ENCODE measurements at places on chromosomes 2 and 18. TPM values are rescaled to one million over a fixed set of nuclear protein-coding genes. Genes with fewer than 3 reads are reported as not detected.
A peak's percentile ranks its signal among the peaks of the same experiment; 100 is the strongest.

DNA sequence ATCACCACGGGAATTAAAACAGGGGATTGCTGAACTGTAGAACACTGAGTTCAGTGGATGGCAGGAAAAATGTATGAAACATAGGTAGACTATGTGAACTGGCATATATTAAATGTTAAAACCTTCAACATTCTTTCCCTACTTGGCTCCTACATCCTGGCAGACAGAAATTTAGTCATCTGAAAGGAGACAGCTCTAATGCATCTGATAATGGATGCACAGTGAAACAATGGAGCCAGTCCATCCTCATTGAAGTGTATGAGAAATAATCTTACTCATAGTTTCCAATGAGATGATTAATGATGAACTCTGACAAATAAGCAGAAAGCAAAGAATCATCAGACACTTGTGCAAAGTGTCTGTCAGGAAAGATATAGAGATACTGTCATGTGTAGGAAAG, 1629.7 kb upstream of the TMEFF2 start:
- DNase-seq, result no peak
- H3K27me3 ChIP-seq, result no peaks in the 10 kb centered on the region
- no peaks in the 10 kb centered on the region for H3K36me3 ChIP-seq
- no peak overlapping the region for H3K4me3 ChIP-seq
- H3K27ac ChIP-seq, result no peak overlapping the region
- no peaks in the 10 kb centered on the region for H3K4me1 ChIP-seq

GRCh38 chr2:205556841-205557539, 125.3 kb upstream of the NRP2 start:
- no peaks in the 10 kb centered on the region for H3K27me3 ChIP-seq
- H3K4me1 ChIP-seq, result no peaks in the 10 kb centered on the region
- H3K4me3 ChIP-seq, result no peak overlapping the region
- DNase-seq, result no peak
- H3K36me3 ChIP-seq, result no peaks in the 10 kb centered on the region
- H3K27ac ChIP-seq, result no peak overlapping the region

DNA sequence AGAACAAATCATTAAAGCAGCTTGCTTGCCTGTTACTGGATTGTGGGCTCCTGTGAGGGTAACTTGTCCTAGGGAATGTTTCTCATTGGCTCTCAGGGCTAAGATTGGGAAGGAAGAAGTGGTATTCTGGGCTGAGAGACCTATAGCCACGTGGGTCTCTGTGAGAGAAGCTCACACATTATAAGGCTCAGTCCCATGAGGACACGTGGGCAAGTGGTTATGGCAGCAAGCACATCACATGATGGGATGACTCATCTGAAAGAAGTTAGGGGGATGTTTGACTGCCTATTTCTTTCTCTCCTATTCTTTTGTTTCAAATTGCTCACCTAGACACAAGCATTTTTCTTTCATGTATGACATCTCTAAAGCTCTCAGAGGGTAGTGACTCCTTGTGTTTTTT, 418.0 kb upstream of the ST6GAL2 start:
- DNase-seq, result no peak
- no peaks in the 10 kb centered on the region for H3K4me1 ChIP-seq
- H3K27ac ChIP-seq, result no peak overlapping the region
- no peak overlapping the region for H3K4me3 ChIP-seq
- H3K36me3 ChIP-seq, result no peaks in the 10 kb centered on the region

DNA sequence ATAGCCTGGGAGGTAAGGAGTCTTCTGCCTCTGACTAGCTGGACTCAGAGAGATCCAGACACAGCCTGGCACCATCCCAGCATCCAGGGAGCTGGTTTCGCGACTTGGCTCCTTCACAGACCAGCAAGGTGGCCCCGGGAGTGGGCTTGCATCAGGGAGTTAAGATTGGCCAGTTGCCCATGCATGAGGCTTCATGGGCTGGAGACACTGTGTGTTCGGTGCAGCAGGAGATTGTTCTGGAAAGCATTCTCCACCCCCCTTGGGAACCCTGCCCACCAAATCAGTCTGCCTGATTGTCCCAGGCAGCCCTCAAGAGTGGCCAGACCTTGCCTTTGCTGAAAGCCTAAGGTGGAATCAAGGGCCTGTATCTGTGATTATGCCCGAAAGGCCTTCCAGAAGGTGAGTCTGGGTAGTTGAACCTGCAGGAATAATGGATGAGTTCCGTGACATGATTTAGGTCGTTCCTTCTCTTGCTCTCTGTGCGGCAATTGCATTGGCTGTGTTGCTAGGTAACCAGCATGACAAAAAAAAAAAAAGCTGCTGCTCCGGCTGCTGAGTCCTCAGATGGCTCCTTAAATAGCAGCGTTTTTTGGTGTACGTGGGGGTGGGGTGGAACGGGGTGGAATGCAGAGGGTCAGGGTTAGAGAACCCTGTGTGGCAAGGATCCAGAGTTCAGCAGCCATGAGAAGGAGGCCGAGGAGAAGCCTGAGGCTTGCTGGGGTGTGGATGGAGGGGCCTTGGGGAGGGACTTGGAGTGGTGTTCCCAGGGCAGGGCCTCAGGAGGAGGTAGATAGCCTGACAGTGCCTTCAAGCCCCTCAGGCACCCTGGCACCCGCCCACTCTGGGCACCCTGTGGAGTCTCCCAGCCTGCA, 93.0 kb upstream of the MCFD2 start:
- no peaks in the 10 kb centered on the region for H3K27me3 ChIP-seq
- H3K4me1 ChIP-seq, result peaks cover 97% of the 10 kb centered on the region
- H3K36me3 ChIP-seq, result no peaks in the 10 kb centered on the region
- peak overlapping the region; percentile 91 for H3K27ac ChIP-seq
- peak; percentile 90 for DNase-seq
- no peak overlapping the region for H3K4me3 ChIP-seq

DNA sequence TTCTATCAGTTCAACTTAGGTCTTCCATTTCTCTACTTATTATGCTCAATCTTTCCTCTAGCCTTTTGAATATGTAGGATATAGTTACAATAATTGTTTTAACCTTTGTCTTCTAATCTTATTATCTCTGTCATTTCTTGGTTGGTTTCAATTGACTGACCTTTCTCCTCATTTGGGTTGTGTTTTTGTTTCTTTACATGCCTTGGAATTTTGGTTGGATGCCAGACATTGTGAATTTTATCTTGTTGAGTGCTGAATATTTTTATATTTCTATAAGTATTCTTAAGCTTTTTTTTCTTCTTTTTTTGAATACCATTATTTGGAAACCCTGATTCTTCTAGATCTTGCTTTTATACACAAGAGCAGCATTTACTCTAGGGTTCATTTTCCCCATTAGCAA, 30.7 kb upstream of the TMEM247 start:
- no peaks in the 10 kb centered on the region for H3K36me3 ChIP-seq
- no peak overlapping the region for H3K4me3 ChIP-seq
- H3K27me3 ChIP-seq, result no peaks in the 10 kb centered on the region
- H3K27ac ChIP-seq, result no peak overlapping the region
- DNase-seq, result no peak

DNA sequence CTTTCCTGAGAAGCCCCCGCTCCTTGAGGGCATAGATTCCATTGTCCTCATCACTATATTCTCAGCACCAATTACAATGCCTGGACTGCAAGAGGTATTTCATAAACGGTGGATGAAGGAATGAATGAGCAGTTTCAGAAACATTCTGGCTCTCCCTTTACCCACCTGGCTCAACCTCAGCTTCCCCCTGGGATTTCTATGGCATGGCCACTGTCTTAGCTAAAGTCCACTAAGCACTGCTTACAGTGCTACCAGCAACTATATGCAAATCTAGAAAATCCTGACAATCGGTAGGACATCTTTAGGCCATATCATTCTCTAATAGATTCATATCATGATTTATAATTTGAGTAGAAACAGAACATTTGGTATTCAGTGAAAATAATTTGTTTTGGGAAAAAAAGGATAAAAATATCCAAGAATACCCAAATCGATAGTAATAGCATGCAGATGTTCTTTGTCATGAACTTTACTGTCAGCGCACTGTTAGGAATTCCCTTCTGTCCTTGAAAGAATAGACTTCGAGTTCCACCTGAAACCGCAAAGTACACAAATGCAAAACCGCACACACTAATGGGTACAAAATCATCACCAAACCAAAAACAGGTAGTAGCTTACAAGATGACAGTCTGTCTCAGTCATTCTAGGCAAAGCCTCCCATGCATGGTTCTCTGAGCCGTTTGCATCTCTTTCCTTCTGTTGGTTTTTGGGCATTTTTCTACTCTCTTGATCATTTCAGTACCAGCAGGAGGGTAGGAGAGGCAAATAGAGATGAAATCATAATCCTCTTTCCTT, 303.6 kb upstream of the ID2 start:
- no peak overlapping the region for H3K27ac ChIP-seq
- H3K4me3 ChIP-seq, result no peak overlapping the region
- H3K4me1 ChIP-seq, result no peaks in the 10 kb centered on the region
- H3K36me3 ChIP-seq, result no peaks in the 10 kb centered on the region
- DNase-seq, result no peak

- no peaks in the 10 kb centered on the region for H3K4me1 ChIP-seq
- no peaks in the 10 kb centered on the region for H3K36me3 ChIP-seq
- no peak overlapping the region for H3K4me3 ChIP-seq
- no peak for DNase-seq
- H3K27me3 ChIP-seq, result no peaks in the 10 kb centered on the region
Measured at GRCh38 chr18:38966841-38967240, 1401.2 kb upstream of the CELF4 start.

DNA sequence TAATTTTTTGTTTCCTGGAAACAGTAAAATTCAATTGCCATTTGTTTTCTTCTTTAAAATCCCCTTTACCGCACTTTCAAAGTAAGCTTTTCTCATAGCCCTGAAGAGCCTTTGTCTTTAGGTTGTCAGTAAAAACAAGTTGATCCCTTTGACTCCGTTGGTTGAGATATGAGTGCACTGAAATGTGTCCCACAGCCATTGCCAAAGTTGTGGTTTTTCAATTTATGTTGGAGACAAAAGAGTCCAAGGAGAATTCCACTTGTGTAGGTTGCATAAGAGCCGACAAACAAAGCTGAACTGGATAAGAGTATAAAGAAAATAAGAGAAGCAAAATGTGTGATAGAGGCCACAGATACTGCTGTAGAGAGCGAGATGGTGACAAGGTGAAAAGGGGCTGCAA, 26.1 kb upstream of the HNMT start:
- no peak overlapping the region for H3K4me3 ChIP-seq
- no peak for DNase-seq
- no peaks in the 10 kb centered on the region for H3K4me1 ChIP-seq
- no peak overlapping the region for H3K27ac ChIP-seq
- no peaks in the 10 kb centered on the region for H3K36me3 ChIP-seq
- no peaks in the 10 kb centered on the region for H3K27me3 ChIP-seq

GRCh38 chr2:42342061-42342794, 18.8 kb downstream of the COX7A2L start:
- H3K4me3 ChIP-seq, result no peak overlapping the region
- DNase-seq, result peak; percentile 81
- H3K27me3 ChIP-seq, result no peaks in the 10 kb centered on the region
- H3K4me1 ChIP-seq, result no peaks in the 10 kb centered on the region
- peaks cover 33% of the 10 kb centered on the region for H3K36me3 ChIP-seq
- H3K27ac ChIP-seq, result no peak overlapping the region

DNA sequence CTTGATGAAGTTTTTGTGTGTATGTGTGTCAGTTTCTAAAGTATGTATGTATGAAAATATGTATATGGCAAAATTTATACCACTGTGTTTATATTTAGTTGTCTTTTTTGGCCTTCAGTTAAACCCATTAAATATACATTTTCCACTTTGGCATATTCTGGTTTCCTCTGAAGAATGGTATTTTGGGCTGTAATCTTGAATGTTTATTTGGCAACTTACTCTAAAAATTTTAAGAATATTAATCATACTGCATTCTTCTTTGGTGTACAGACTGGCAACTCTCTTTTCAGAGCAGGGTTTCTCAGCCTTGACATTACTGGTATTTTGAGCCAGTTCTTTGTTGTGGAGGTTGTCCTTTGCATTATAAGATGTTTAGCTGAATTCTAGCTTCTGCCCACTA, 27.9 kb upstream of the CCBE1 start:
- H3K36me3 ChIP-seq, result no peaks in the 10 kb centered on the region
- no peak overlapping the region for H3K27ac ChIP-seq
- H3K27me3 ChIP-seq, result no peaks in the 10 kb centered on the region
- H3K4me3 ChIP-seq, result no peak overlapping the region
- H3K4me1 ChIP-seq, result no peaks in the 10 kb centered on the region

- H3K36me3 ChIP-seq, result no peaks in the 10 kb centered on the region
- H3K27me3 ChIP-seq, result no peaks in the 10 kb centered on the region
- DNase-seq, result no peak
- no peaks in the 10 kb centered on the region for H3K4me1 ChIP-seq
Measured at GRCh38 chr2:96993367-96993766, 7.0 kb upstream of the FAM178B start.

DNA sequence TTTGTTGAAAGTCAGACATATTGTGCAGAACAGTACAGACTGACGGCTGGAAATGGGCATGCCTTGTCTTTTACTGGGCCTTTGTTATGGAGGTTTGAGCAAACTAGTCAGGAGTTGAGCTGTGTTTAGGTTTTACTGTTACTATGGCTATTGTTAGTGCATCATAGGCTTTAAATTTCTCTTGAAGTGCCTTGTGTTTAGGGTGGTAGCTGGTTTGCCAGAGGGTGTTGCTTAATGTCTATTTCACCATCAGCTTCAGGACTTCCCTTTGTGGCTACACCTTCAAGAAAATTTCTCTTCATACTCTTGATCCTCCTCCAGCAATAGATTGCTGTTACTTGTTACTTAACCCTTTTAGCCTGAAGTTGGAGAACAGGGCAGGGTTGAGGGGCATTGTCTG, 104.6 kb downstream of the CAPN13 start:
- no peak for DNase-seq
- H3K4me1 ChIP-seq, result no peaks in the 10 kb centered on the region
- H3K4me3 ChIP-seq, result no peak overlapping the region
- H3K36me3 ChIP-seq, result no peaks in the 10 kb centered on the region

DNA sequence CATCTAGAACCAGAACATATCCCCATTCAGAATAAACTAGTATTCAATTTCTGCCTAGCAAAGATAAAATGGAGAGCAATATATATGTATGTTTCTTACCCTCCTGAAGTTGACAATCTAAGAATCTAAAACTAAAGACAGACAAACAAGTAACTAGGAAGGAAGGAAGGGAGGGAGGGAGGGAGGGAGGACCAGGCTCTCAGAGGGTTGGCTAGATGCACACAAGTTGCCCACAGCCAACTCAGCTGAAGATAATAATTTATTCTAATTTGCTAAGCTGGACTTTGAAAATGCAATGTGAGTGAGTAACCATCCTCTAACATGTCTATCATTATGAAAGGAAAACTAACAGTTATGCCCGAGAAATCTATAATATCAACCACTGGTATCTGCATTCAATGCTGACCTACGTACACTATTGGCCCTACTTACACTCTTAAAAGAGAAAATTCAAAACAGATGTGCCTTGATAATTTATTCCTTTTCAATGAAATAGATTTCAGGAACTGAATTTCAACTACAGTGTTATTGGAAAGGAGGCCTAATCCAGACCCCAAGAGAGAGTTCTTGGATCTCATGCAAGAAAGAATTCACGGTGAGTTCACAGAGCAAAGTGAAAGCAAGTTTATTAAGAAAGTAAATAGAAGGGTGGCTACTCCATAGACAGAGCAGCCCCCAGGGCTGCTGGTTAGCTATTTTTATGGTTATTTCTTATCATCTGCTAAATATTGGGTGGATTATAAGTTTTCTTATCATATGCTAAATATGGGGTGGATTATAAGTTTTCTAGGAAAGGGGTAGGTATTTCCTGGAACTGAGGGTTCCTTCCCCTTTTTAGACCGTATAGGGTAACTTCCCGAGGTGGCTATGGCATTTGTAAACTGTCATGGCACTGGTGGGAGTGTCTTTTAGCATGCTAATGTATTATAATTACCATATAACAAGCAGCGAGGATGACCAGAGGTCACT, 288.5 kb upstream of the SLC39A10 start:
- H3K27ac ChIP-seq, result no peak overlapping the region
- no peaks in the 10 kb centered on the region for H3K4me1 ChIP-seq
- no peak overlapping the region for H3K4me3 ChIP-seq
- DNase-seq, result no peak

AGFG1 gene
- total RNA-seq, result 41.8 TPM

RIT2 gene
- total RNA-seq, result 1.8 TPM

TUBA3E gene
- total RNA-seq, result not detected

PPP1R1C gene
- not detected for total RNA-seq

MYO7B gene
- 3.0 TPM for total RNA-seq

All from sigmoid colon (tissue), 7 donors.